ENCODE measurements at places on chromosomes 11 and 22. TPM values are rescaled to one million over a fixed set of nuclear protein-coding genes. Genes with fewer than 3 reads are reported as not detected.

Gene APOA1
- total RNA-seq, result not detected

Gene DBX1
- not detected for total RNA-seq

Gene CHRNA10
- not detected for total RNA-seq

Gene LINC01488
- not detected for total RNA-seq

DNA sequence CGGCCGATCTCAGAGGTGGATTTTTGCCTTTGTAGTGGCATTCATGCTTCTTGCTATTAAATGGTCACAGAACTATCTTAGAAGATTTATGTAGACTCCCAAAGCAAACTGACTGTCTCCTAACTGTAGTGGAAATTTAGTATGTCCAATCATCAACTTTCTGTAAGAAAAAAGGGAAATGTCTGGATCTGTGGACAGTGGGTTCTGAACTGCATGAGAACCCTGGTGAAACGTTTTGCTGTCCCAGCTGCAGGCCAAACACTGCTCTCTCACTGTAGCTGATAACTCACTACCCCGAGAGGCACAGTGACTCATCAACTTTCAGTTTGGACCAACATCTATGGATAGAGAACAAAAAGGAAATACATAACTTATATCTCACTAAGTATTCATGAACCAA lies 387.1 kb downstream of the SOX6 start:
- peak; percentile 52 for DNase-seq

- peak; percentile 89 for DNase-seq
Observed at GRCh38 chr11:44949160-44950030, 1.3 kb downstream of the TP53I11 start.
